ENCODE measurements at places on chromosomes 1 and 21. TPM values are rescaled to one million over a fixed set of nuclear protein-coding genes. Genes with fewer than 3 reads are reported as not detected.

The CSF3R gene
- 4.3 TPM for total RNA-seq

The ILDR2 gene
- 6.5 TPM for total RNA-seq

The CELA2B gene
- not detected for total RNA-seq

The ELAPOR1 gene
- 0.64 TPM for total RNA-seq

The LCE3E gene
- not detected for total RNA-seq

The PDC gene
- total RNA-seq = 1.5 TPM

DNA sequence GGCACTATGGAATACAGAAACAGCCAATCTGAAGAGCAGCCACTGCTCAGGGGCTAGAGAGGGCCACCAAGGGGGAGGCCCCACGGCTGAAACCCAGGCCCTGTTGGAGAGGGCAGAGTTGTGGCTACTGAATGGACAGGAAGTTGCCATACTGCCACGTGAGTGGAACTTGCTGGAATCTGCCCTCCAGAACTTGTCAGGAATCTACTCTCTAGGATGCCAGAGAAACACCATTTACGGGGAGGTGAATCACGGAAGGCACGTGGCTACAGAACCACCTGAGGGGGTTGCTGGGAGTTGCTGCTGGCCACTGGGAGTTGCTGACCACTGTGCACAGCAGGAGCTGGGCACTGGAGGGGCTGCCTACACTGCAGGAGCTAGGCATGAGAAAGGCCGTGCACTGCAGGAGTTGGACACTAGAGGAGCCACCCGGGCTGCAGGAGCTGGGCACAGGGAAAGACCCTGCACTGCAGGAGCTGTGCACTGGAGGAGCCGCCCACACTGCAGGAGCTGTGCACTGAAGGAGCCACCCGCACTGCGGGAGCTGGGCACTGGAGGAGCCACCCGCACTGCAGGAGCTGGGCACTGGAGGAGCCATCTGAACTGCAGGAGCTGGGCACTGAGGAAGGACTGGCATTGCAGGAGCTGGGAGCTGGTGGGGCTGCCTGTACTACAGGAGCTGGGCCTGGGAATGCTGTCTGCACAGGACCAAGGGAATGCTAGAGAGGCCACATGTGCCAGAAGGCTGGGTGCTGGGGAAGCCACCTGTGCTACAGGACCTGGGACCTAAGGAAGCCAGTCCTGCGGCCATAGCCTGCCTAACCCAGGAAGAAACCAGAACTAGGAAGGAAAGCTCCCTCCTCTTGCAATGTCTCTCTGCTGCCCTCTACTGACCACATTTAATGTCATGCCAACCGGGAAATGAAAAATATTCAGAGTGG, 343.4 kb downstream of the MATN1 start:
- peak; percentile 55 for ATAC-seq

GRCh38 chr1:164223378-164223777, 335.6 kb upstream of the PBX1 start:
- no peak for ATAC-seq

DNA sequence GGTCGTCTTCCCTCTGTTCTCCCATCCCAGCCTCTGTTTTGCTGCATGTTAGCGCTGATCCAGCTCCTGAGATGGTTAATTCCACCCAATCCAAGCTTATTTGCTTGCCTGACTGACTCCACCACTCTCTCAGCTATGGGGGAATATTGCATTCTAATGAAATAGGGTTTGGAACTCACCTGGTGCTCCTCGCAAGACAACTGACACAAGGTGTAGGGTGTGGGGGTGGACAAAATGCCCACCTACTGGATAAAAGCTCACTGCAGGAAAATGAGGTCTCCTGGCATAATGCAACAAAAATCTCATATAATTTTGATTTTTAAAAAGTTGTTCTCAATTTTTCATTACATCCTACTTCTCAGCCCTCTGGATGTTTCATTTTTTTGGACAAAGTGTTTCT, 259.0 kb downstream of the ZNF648 start:
- no peak for ATAC-seq

GRCh38 chr1:44328671-44329416, 26.2 kb downstream of the ERI3 start:
- ATAC-seq = no peak

- ATAC-seq = peak; percentile 23
Measured at GRCh38 chr1:65255035-65255655, 54.2 kb upstream of the DNAJC6 start.

DNA sequence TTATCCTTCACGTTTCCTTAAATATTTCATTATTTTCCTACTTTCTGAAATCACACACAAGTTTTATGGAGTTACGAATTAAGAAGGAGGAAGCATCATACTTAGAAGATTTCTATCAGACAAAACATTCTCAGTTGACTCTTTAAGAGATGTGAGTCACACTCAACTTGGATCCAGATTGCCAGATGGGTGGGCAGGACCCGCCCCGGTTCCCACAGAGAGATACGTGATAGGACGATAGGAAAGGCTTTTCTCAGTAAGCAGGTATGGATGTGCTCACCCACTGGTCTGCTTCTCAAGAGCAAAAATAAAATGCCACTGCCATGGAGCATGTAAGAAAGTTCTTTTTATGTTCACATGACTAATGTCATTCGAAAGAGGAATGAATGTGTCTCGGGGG, 392.6 kb downstream of the MRPL39 start:
- no peak for ATAC-seq

- no peak for ATAC-seq
Measured at GRCh38 chr1:187032316-187032981, 203.7 kb downstream of the PLA2G4A start.

GRCh38 chr1:184982002-184982954, 8.0 kb upstream of the NIBAN1 start:
- peak; percentile 96 for ATAC-seq

Data from motor neuron (in vitro differentiated cells).